ENCODE measurements at places on chromosomes 2 and 18.

DNA sequence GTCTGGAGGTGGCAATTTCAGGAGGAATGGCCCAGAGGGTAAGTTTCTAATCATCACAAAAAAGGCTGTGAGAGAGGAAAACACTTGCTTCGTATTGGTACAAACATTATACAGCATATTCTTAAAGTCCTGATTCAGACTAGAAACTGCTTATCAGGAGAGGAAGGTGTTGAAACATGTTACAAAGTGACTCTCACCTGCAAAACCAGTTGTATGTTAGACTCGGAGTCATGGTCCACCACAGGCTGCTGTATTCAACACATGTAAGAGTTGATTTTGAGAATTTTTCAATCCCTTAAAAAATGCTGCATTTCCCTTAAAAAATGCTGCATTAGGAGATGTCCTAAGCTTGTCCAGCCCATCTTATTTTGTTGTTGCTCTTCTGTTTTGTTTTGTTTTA lies 61.5 kb downstream of the MBP start:
- DNase-seq = no peak

- DNase-seq = no peak
Measured at GRCh38 chr18:40079786-40080185, 1875.2 kb upstream of the PIK3C3 start.

DNA sequence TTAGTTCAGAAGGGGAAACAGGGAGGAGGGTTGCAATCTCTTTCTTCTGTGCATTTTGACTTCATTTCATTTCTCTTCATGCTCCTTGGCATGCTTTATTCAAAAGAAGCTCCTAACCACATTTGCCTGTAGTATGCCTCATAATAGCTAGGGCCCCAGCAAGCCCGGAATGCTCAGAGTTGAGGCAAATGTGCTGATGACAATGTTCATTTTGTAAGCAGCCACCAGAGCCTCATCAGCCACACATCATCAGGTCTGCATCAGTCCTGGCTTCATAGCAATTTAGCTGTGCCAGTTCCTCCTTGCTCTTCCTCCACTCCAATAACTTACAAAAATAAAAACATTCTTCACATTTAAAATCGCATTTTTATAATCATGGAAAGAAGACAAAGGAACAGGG lies 65.4 kb upstream of the MMADHC start:
- no peak for DNase-seq

- no peak for DNase-seq
Measured at GRCh38 chr2:111673526-111673925, 210.5 kb downstream of the ANAPC1 start.

- no peak for DNase-seq
Measured at GRCh38 chr2:133568172-133568571, at the start of gene NCKAP5. Gene NCKAP5, minus strand, starts transcription at chr2:133568463. Its CDS starts 50,937 bp downstream, at chr2:133517526.

GRCh38 chr18:74248595-74248994 lies 43.2 kb downstream of the CYB5A start:
- DNase-seq = no peak

DNA sequence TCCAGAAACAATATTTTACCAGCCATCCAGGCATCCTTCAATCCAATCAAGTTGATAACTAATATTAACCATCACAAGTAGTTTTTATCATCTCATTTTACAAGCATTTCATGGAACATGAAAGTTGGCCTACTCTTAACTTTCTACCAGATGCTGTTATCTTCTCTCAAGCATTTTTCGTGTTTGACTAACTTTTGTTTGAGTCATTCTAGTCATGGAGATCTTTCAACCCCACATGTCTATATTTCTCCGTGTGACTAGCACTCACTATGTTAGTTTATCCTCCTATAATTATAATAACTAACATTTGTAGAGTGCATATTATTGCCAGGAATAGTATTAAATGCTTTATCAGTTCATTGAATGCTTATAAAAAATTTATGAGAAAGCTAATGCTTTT lies 307.0 kb upstream of the CWC22 start:
- DNase-seq = no peak

DNA sequence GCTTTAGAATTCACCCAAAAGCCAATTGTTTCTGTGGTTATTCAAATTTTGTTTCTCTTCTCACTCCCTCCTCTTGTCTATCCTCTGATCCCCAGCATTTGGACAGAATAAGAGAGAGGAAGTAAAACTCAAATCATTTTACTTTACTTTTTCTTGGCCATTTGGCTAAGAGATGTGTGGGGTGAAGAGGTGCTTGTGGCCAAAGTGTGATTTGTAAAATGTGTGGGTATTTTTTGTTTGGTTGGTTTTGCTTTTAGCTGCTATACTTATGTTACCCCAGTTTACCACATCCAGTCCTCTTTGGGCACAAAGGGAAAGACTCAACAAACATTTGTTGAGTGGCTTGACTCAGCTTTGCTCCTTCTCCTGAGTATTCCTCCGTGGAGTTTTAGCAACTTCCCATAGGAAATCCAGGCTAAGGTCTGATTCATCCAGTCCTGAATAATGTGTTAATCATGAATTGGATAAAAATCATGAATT lies 109.1 kb upstream of the CYP1B1 start:
- DNase-seq = no peak

DNA sequence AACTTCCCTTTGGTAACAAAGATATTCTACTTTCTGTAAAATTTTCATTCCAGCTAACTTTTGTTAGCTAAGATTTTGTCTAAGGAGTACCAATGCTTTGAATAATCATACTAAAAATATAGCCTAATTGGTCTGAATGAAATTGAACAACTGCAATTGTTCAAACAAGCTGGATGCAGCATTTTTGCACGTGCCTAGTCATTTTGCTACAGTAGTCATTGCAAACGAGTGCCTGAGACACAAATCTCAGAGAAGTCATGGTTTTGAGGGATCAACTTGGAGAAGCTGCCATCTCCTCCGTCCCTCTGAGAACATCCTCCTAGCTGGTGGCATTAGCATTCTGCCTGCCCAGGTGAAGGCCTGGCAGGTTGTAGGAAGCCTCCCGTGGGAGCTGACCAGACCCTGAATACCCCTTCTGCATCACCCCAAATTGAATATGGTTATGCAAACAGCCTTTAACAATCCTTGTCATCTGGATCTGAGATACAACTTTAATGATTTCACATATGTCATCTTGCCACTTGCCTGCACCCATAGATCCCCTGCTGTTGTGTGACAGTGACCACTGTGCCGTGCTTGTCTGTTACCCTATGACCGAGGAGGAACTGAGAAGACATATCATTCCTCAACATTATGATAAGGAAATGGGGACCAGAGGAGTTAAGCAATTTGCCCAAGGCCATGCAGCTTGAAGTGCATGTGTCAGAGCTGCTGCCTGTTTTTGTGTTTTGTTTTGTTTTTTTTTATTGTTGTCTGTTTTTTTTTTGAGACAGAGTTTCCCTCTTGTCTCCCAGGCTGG lies 29.1 kb upstream of the MGAT4A start:
- no peak for DNase-seq

- peak; percentile 36 for DNase-seq
Measured at GRCh38 chr2:67974559-67975430, 88.0 kb downstream of the C1D start.

DNA sequence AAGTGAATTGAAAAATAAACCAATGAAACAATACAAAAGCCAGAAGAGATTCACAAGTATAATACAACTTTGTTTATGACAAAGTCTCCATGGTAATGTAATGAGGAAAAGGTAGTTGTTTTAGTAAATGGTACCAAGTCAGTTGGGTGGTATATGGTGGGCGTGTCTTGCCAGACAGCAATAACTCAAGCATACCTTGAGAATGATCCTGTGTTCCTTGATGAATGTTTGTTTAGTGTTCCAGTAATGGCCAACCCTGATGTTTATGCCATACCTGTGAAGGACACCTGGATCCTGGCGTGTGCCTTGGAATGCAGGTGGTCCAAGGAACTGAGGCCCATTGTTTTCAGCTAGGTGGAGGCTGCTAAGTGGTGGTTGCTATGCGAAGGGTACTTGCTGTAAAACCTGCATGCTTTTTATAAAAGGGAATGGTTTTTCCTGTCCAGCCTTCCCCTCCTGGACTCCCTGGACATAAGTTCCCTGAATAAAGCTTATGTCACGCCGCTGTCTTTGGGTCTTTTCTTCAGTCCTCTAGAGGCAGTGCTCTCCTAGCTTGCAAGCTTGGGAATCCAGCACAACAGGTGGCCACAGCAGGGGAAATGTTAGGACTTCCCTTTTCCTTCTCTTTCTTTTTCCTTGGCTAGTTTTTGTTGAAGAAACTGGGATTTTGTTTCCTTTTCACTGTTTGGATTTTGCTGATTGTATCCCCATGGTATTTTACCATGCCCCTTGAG lies 54.7 kb downstream of the MTA3 start:
- DNase-seq = no peak

DNA sequence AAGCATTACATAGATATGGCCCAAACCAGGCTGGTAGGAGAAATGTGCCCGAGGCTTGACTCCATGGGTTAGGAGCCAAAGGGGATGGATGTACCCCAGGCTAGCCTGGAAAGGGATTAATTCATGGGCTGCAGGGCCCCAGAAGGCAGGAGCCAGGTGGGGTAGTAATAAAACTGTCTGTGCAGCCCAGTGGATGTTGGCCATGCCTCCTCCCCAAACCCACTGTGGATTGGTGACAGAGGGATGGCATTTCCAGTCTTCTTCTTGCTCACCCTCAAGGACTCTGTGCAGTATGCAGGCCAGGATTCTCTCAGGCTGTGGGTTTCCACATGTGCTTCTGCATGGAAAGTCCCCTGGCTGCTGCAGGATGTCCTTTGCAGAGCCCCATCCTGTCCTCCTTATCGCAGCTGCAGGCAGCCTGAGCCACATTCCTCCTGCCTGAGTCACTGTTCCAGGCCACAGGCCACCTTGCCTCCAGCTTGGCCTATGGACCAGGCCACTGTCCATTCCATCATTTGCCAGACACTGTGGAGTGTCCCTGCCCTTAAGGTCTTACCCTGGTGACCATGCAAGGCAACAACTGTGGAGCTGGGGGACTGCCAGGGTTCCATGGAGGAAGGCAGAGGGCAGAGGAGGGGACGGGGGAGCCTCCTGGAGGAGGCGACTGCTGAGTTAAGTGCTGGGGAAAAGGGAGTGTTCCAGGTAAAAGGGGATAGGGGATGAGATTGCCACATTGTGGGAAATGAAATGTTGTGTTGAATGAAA lies 38.9 kb downstream of the INO80C start:
- no peak for DNase-seq

GRCh38 chr2:236166796-236167296 lies 1.3 kb downstream of the GBX2 start:
- DNase-seq = no peak

- no peak for DNase-seq
Measured at GRCh38 chr2:118845005-118845521, 2.4 kb downstream of the EN1 start.

GRCh38 chr2:8462899-8463648 lies 218.8 kb upstream of the ID2 start:
- DNase-seq = no peak

DNA sequence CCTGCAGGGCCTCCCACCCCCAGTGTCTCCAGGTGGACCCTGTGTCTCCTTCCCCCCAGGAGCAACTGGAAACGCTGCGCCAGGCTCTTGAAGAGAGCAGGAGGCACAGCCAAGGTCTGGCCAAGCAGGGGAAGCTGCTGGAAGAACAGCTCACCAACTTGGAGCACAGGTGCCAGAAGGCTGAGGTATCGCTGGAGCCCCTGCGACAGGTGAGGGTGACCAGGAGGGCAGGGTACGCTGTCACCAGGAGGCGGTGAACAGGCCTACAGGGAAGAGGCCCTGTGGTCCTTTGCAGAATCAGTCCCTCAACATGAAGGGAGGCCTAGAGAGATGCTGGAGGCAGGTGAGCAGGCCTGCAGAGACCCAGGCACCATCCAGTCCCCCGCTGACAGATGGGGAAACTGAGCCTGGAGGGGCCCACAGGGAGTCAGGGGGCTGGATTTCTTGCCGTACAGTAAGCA lies 15.6 kb upstream of the SNED1 start:
- no peak for DNase-seq

GRCh38 chr18:62209046-62209445 lies 22.0 kb downstream of the RELCH start:
- no peak for DNase-seq

DNA sequence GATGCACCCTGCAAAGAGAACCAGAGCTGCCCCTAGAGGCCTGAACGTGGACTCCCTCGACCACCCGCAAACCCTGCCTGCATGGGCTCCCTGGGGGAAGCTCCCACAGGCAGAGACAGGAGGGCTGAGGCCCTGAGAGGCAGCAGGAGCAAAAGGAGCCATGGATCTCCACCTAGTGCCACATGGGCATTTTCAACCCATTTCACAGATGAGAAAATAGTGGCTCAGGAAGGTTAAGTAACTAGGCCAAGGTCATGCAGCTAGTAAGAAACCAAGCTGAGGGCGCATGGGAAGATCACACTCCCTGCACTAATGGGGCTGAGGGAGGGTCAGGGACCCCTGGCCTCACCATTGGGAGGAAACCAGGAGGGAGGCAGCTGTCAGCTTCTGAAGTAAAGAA lies 271.7 kb upstream of the RAB6C start:
- DNase-seq = no peak

GRCh38 chr2:208265371-208265800 lies 669 bp upstream of the PIKFYVE start:
- DNase-seq = no peak

DNA sequence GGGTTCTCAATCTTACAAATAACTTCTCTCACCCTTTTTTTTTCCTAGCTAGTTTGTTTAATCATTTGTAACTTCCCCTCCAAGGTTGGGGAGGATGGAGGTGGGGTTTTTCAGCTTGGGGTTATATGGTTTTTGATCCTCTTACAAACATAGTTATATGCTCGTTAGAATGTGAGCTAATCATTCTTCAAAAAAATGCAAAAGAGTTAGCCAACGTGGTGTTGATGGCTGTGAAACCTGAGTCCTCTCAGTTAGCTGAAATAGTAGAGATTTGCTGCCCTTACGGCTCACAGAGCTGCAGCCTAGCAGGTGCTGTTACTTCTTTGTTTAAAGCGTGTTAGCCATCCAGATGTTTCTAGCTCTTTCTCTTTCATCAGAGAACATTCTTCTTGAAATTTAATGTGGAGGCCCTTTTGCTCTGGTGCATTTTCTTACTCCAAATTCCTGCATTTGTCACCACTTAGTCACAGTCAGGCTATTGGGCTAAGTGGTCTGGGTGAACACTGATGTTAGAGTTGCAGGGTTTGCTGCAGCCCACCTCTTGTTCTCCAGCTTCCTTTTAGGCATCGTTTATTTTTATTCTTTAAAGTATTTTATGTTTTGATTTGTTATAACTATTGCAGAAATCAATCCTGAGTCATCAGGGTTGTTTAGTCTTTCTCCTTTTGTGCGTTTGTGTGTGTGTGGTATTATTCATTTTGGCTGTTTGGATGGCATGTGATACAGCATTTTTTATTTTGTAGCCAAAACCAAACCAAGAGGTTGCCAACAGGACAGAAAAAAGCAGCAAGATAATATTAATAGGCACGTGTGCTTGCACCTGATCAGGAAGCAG lies 41.1 kb downstream of the LIMS1 start:
- DNase-seq = no peak
